ENCODE measurements at places on chromosomes 5 and 9.

- DNase-seq: no peak
These were observed 20.5 kb upstream of the PITX1 start for GRCh38 chr5:135054546-135054945.

DNA sequence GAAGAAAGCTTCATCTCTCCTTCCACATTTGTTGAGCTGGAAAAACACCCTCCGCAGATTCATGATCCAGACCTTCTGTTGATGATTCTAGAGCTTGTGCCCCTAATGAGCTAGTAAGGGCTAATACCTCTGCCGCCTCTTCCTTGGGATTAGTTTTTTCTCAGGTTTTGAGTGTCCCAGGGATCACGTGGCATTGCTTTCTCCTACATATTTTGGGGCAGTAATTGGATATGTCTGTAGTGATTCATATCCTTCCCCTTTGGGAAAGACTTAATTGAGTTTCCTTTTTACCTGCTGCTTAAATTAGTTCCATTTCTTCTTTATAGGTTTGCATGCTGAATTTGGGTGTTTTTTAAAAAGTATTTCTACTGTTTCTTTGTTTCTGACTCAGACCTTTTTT is 143.9 kb downstream of the GOLPH3 start:
- DNase-seq: no peak

- no peak for DNase-seq
These were observed 263.4 kb downstream of the AUH start for GRCh38 chr9:91098203-91098850.

- no peak for DNase-seq
These were observed 83.9 kb downstream of the SPOCK1 start for GRCh38 chr5:137415231-137415681.

GRCh38 chr9:72743836-72744235 is 209.0 kb downstream of the ALDH1A1 start:
- DNase-seq: no peak

- no peak for DNase-seq
These were observed 517.0 kb downstream of the AGTPBP1 start for GRCh38 chr9:85224729-85225128.

DNA sequence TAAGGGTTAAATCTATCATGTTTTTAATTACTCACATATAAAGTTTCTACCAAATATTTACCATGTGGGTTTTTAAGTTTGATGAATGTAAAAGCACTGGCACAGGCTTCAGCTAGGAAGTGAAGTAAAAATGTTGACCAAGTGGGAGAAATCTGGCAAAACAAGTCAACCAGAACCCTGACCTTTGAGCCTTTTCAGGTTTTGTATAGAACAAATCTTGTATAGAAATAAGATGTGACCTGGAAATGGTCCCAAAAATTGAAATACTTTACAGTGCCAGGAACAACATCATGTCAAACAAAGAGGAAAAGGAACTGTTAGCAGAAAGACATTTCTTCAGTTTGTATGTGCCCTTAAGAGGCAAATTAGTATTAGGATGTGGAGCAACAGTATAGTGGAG is 137.6 kb downstream of the CCDC192 start:
- DNase-seq: no peak

- no peak for DNase-seq
These were observed 8.6 kb upstream of the LPCAT1 start for GRCh38 chr5:1532384-1532783.

DNA sequence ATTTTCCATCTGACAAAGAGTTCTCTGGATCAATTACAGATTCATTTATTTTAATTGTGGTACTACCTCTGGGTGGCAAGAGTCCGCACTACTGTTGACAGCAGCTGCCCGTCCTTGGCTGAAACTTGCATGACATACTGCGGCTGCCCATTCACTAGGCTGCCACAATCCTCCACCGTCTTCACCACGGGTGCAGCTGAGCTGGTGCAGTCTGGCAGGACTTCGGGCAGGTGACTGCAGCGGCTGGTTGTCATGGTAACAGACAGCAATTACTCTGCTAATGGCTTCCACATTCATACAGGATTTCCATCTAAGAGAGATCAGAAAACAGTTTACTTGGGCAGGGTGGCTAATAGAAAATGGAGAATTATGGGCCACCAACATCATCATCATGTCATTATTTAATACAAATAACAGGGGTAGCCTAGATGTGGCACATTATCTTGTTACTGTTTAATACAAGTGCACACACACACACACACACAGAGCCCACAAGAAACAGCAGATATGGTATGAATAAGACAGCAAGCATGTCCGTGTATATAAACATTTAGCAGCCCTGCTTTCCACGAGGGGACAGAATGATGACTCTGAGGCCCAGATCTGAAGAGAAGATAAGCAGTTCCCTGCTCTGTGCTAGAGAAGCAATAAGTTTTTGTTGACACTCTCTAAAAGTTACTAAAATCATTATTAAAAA is 112.3 kb downstream of the MARCHF3 start:
- no peak for DNase-seq

- DNase-seq: no peak
These were observed 9.2 kb downstream of the STC2 start for GRCh38 chr5:173318881-173319620.

DNA sequence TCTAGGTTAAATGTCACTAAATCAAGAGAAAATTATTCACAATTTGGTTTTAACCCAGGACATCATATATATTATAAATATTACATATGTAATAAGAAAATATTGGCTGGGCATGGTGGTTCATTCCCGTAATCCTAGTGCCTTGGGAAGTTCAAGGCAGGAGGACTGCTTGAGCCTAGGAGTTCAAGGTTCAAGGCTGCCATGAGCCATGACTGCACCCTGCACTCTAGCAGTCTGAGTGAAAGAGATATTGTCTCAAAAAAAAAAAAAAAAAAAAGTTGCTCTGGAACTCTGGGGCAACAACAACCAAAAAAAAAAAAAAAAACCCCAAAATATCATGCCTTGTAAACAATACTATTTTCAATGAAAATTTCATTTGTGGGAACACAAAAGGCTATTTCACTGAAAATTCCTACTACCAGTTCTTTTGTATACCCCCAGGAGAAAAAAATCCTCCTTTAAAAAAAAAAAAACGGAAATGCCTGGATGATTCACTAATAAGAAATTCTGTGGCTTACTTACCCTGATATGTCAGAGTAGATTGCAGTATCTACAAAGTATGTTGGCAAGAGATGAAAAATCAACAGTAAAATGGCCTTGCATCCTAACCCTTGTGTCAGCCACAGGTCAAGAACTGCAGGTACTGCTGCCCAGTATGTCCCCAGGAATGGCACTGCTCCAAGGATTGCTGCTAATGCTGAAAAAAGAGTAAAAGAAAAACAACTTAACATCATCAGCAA is 22.6 kb upstream of the CTNNAL1 start:
- no peak for DNase-seq

GRCh38 chr9:22175972-22176545 is 167.0 kb upstream of the CDKN2B start:
- no peak for DNase-seq

DNA sequence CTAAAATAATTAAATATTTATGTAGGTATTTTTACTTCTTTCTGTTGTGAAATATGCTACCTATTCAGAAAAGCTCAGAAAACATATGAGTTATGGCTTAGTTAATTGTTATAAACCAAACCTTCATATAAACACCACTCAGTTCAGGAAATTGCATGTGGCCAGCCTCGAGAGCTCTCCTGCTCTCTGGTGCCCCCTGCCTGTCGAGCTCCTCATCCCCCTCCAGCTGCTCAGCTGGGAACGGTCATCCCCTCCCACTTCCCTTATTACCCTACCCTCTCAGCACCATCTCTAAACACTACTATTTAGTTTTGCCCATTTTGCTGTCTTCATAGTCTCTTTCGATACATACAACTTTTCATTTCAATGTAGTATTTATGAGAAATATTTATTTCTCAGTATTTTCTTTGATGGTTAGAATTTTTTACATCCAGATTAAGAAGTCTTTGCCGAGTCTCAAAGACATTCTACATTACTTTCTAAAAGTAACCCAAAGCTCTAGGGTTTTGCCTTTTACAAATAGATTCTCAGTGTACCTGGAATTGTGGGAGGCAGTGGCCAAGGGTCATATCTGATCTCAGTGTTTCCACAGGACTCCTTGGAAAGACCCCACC is 51.2 kb upstream of the SEMA4D start:
- peak; percentile 78 for DNase-seq

GRCh38 chr9:70549926-70550325 is 135.5 kb upstream of the KLF9 start:
- no peak for DNase-seq

GRCh38 chr5:76145945-76146344 is 62.8 kb downstream of the SV2C start:
- no peak for DNase-seq

Measured in stimulated activated CD4-positive, alpha-beta T cell treated with anti-CD3 and anti-CD28 coated beads, TNF-alpha, amount 100 ng/mL, for 1 hour (primary cell).